A549 treated with ZK216348 at 1 μM for 4 hours (cell line): ENCODE measurements at places on chromosomes 5 and 9. TPM values are rescaled to one million over a fixed set of nuclear protein-coding genes. Genes with fewer than 3 reads are reported as not detected.

Gene RASGRF2
- total RNA-seq = 1.6 to 2.3 TPM (median 2.0 TPM) in 5 replicates

Gene NOXA1
- 0.53 to 2.1 TPM (median 1.9 TPM) in 5 replicates for total RNA-seq

Gene PSIP1
- total RNA-seq = 45.3 to 90.4 TPM (median 58.2 TPM) in 5 replicates

Gene CTSV
- total RNA-seq = 11.7 to 13.9 TPM (median 12.8 TPM) in 5 replicates

Gene GFPT2
- total RNA-seq = 41.3 to 62.8 TPM (median 57.6 TPM) in 5 replicates

Gene CDC20B
- total RNA-seq = 0.07 to 0.13 TPM (median 0.08 TPM) in 3 of 5 replicates, not detected in the others

Gene CCL28
- total RNA-seq = 0.06 to 0.22 TPM (median 0.14 TPM) in 4 of 5 replicates, not detected in the other

Gene GPSM1
- 6.8 to 16.6 TPM (median 12.6 TPM) in 5 replicates for total RNA-seq

Gene FOXD1
- 15.5 to 25.4 TPM (median 19.9 TPM) in 5 replicates for total RNA-seq

Gene FCHSD1
- 7.9 to 14.2 TPM (median 9.6 TPM) in 5 replicates for total RNA-seq

Gene LCN10
- not detected in 5 replicates for total RNA-seq

Gene PFN3
- not detected in 5 replicates for total RNA-seq

Gene NUTM2F
- not detected in 5 replicates for total RNA-seq

Gene IFNK
- total RNA-seq = not detected in 5 replicates

Gene GRXCR2
- total RNA-seq = not detected in 5 replicates

Gene MAP1B
- 27.9 to 50.7 TPM (median 47.0 TPM) in 5 replicates for total RNA-seq

Gene SHLD3
- 1.6 to 3.5 TPM (median 2.1 TPM) in 5 replicates for total RNA-seq

Gene LHX2
- total RNA-seq = 2.9 to 5.0 TPM (median 4.5 TPM) in 5 replicates

Gene CETN3
- total RNA-seq = 18.1 to 50.3 TPM (median 24.7 TPM) in 5 replicates

Gene LCN6
- total RNA-seq = not detected in 5 replicates

Gene MARCOL
- not detected in 5 replicates for total RNA-seq

Gene ANKRD20A1
- total RNA-seq = 0.60 to 1.8 TPM (median 1.3 TPM) in 5 replicates

Gene EGFLAM
- 0.26 TPM in 1 of 5 replicates, not detected in the others for total RNA-seq

Gene REEP2
- total RNA-seq = 6.1 to 8.2 TPM (median 6.8 TPM) in 5 replicates

Gene SLC36A2
- not detected in 5 replicates for total RNA-seq

Gene IFNA2
- total RNA-seq = not detected in 5 replicates

Gene UBE2QL1
- total RNA-seq = 0.13 to 0.30 TPM (median 0.27 TPM) in 5 replicates

Gene GALNT12
- total RNA-seq = 3.4 to 5.2 TPM (median 4.0 TPM) in 5 replicates
